Right forelimb (tissue), 1 donor: ENCODE measurements at places on chromosomes 5 and 9.

DNA sequence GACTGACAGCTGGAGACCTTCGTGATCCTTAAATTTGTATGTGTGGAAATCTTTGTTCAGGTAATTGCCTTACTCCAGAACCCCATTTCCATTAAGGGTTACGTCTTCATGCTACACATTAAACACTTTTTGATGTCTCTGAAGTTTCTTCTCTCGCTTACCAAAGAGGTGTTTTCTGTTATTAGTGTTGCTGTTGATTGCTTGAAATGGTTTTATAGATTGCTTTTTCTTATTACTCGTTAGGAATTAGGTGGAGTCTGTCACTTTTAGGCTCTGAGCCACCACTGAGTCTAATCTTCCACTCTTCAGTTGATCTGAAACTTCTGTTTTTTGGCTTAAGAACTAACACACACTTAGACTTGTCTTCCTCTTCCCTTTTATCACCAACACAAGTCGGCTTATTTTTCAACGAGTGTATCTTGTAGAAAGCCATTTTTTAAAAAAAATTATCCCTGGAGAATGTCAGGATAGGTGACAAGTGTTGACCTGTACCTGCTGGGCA is 62.2 kb upstream of the PPARGC1B start:
- no peak for DNase-seq

- DNase-seq = no peak
Measured at GRCh38 chr9:105178076-105178475, 66.4 kb upstream of the SLC44A1 start.

DNA sequence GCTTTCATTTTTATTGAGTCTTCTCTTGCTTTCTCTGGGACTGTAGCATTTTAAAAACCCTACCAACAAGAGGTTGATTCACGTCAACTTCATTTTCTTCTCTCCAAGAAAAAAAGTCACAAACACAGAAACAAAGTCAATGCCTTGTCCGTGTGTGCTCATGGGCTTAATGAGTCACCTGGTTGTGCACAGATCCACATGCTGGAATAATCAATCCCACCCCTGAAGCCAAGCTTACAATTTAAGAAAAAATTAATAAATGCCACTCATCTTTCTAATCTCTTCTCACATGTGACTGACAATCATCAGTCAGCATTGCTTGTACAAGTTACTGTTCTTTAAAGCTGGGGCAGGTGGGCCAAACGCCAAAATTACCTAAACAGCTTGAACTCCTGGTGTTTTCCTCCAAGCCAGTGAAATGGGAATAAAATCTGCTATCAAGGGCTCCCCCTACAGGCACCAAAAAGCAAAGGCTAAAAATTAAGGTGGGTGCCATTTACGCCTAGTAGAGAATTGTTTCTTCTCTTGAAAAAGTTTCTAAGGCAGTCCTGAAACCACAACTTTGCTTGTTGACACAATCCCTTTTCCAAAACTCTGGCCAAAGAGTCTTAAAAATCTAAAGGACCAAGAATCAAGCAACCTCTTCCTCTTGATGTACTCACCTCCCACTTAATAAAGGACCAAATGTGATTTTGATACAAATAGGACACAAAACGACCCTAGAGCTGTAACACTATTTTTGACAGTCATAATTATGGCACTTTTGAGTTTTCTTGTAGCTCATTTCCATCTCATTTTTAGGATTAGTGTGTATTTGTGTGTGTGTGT is 21.3 kb downstream of the TRMO start:
- DNase-seq = no peak

DNA sequence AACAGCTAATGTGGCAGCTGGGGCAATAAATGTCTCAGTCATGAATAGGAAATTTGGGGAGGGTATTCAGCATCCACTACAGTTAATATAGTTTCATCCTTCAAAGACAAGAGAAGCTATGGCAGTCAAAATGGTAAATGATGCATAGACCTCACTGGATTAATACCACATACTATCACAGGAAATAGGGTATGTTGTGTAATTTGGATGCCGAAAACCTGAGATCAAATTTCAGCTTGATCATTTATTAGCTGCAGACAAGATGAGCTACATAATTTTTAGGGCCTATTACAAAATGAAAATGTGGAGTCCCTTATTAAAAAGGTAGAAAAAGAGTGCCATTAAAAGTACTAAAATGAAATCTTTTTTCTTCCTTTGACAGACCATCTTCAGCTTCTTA is 112.6 kb upstream of the MTAP start:
- no peak for DNase-seq

GRCh38 chr9:90770182-90770738 is 31.4 kb upstream of the SYK start:
- no peak for DNase-seq

- DNase-seq = no peak
Measured at GRCh38 chr9:81344366-81344765, 345.0 kb downstream of the TLE1 start.

DNA sequence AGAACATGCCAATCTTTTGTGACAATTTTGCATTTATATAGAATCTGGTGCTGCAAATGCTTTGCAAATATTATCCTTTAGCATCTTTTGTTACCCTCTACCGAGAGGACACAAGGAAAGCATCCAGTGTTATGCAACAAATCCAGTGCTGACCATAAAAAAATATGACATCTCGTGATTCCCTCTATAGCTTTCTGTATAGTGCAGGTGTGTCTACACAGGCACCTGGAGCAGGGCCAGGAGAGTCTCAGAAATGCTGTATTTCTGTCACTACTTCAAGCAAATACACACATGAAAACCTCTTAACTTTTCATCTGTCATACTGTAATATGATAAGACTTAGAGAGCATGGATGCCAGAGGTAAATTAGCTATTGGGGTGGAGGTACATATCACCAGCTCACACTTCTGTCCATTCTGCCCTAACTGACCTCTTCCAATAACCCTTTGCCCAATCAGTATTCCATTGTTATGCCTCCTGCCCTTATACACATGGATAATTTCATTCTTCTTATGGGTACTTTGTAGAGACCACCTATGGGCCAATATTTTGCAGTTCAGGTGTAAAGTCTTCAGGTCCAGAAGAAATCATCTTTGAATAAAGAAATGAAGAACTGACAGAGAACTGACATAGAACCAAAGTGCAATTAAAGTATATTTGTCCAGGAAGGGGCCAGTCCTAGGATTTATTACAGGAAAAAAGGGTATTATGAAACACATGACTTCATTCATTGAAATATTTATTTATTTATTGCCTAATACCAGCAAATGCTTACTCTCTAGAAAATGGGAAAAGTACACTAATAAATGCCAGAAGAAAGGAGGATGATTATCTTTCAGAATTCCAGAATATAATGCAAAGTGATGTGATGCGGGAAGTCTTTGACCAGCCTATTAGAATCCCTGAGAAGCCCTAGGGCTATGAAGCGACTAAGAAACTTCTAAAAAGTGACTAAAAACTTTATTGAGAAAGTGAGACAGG is 106.5 kb downstream of the EPB41L4A start:
- DNase-seq = no peak

DNA sequence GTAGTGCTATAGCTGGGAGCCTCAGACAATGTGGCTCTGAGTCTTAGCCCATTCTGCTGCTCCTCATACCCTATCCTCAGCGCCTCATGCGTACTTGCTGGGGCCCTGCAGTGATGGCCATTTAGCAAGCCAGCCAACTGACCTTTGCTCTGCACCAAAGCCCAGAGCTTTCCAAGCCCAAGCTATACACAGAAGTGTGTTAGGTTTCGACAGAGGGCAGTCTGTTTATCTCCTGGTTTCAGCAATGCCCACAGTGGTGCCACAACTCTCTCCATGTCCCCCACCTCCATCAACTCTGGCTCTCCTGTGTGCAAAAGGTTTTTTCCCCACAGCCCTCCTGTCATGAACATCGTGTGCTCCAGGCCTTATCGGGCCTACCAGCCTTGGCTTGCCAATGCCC is 16.9 kb downstream of the GNG10 start:
- no peak for DNase-seq
